ENCODE measurements at places on chromosomes 7 and 10.

DNA sequence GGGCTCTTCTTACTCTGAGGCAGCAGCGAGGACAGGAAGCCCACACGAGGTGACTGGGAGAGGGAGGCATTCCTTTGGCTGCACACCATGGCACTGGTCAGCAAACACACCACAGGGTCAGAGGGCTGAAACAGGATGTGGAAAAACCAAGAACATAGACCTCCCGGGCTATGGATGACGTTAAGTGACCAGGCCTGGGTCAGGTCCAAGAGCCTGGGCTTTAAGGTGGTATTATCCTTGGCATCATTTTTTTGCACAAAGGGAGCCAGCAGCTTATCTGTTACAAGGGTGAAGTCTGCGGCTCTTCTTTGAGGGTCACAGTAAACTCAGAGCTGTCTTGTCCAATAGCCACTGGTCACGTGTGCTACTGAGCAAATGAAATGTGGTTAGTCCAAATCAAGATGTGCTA lies 7.0 kb downstream of the WDR91 start:
- DNase-seq = no peak

- no peak for DNase-seq
Observed at GRCh38 chr7:3710531-3710930, 409.5 kb downstream of the SDK1 start.

DNA sequence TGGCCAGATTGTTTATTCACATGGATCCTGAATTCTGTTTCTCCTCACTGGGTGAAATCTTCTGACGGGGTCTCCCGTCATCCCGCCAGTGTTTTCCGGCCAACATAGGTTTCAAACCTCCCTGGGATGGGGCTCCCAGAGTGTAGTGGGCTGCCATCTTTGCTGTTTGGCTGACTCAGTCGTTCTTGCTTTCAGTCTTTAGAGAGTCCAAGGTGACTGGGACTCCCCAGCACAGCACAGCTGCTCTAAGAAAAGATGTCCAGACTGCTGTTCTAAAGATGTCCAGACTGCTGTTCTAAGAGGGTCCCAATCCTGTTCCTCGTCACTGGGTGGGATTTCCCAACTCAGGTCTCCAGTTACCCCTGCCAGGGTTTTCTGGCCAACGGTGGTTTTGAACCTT lies 801.9 kb upstream of the IGFBP3 start:
- no peak for DNase-seq

- DNase-seq = no peak
Observed at GRCh38 chr7:30717181-30717580, 34.8 kb upstream of the INMT start.

- DNase-seq = no peak
Observed at GRCh38 chr7:54109501-54109900, 432.7 kb upstream of the VSTM2A start.

- DNase-seq = no peak
Observed at GRCh38 chr10:44958196-44958897, 1.3 kb upstream of the RASSF4 start.
